ENCODE measurements at places on chromosomes 5 and 9.

GRCh38 chr5:155504606-155505005 is 491.1 kb downstream of the KIF4B start:
- DNase-seq: no peak

DNA sequence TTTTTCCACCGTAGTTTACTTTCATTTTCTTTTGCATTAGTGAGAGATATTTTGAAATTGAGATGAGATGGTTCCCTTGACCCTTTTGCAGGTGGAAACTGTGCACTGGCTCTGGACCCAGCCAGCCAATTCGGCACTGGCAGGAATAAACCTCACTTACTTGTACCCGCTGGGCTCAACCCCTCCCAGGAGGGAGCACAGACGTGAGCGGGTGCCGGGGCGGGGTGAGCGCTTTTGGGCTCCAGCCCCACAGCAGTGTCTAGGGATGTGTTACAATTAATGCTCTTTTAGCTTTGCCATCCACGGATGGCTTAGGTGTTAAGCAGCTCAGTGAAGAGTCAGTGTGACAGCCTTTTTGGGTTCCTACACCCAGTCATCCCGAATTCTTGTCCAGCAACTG is 766.1 kb upstream of the CHD1 start:
- DNase-seq: no peak

DNA sequence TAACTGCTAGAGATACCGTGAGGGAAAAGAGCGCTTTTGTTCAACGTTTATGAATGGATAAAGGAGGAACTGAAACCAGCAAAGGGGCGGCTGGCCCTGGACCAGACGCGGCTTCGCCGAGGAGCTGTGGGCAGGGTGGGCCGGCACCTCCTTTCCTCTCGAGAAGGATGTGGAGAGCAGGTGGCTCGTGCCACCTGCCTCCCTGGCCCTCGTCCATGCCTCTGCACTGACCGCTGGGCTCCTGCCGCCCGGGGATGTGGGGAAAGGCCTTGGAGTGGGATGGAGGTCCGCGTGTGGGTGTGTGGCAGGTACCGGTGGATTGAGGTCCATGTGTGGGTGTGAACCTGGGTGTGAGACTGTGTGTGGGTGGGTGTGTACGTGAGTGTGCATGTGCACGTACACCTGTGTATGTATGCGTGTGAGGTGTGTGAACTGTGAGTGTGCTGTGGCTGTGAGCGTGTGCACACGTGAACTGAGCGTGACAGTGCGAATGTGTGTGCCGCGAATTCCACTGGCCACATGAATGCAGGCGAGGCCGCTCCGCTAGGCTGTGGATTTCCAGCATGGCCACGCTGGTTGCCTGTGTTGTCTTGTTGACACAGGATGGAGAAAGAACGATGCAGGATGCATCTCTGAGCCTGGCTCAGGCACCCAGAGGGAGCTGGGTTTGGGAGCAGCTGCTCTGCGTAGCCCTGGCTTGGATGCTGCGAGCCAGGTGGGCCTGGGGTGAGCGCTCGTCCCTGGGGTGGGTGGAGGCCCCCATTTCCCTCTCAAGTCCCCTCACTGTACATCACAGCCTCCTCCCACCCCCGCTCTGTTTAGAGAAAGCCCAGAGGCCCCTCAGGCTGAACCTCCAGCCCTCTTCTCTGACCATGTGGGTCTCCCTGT is 4.4 kb upstream of the CEP72 start:
- no peak for DNase-seq

DNA sequence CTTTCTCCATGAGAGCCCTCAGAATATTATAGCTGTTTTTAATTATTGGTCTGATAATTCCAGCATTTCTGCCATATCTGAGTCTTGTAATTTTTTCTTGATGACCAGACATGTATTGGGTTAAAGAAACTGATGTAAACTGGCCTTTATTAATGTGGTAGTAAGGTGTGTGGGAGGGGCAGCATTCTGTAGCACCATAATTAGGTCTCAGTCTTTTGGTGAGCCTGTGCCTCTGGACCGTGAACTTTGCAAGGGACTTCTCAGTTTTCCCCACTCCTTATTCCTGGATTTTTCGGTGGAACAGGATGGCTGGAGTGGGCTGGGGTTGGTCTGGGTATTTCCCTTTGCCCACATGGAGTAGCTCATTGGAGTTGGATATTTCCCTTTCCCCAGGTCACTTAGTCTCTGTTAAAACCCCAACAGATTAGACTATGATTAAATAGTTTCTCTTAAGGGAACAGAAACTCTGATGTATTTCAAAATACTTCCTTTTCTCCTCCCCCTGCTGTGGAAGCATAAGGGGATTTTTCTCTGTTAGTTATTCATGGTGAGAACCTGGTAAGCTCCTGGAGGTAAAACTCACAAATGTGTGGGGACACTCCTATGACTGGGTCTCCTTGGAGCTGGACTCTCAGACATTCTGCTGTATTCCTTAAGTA is 52.4 kb downstream of the FSD1L start:
- DNase-seq: no peak

DNA sequence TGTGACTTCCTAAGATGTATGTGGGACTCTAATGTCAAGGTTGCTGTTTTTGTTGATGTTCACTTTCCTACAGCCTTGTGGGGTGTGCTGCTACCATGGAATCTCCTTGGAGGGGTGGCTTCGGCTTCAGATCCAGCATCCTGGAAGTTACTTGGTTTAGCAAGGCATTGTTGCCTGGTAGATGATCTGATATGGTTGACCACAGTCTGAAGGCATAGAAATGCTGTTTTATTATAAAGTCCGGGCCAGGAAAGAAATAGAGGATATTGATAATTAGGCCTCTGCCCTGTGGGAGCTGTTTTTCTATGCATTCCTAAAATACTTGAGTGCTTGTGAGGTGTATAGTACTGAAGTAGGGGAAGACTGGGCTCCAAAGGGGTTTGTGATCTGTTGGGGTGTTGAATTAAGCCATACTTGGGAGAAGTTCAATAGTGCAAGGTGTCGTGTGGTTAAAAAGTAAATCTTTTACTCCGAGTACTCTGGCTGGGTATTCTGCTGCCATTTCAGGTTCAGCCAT is 27.3 kb upstream of the CREBRF start:
- DNase-seq: no peak

All from HEK293T (cell line).